ENCODE measurements at places on chromosomes 1 and 21.

- no peak for DNase-seq
These were observed 347.5 kb downstream of the SMYD3 start for GRCh38 chr1:246159279-246160227.

- no peak for DNase-seq
These were observed 47.1 kb downstream of the FCRL3 start for GRCh38 chr1:157653494-157653873.

DNA sequence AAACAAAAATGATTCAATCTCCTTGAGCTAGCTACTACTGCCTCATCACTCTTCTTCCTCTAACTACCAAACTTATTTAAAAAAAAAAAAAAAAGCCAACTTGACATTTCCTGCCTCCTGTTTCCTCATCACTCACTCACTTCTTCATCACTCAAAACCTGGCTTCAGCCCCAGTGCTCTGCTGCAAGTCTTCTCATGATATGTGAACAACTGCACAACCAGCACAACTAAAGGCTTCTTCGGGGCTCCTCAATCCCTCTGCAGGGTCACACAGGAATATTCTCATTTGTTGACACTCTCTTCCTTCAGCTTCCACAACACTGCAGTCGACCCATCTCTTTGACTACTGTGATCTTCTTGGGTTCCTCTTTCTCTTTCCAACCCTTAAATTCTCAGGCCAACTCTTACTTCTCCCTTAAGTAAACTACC, 7.6 kb downstream of the MTF1 start:
- DNase-seq, result no peak

DNA sequence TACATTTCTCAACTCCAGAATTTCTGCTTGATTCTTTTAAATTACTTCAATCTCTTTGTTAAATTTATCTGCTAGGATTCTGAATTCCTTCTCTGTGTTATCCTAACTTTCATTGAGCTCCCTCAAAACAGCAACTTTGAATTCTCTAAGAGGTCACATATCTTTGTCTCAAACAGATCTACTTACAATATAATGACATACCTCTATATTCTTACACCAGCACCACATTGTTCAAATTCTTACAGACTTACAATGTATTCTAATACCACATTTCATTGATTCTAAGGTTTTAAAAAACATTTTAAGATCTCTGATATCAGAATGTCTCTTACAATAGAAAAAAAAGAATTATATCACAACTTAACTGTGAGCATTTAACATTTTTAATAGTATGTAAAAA, 77.4 kb downstream of the DIRAS3 start:
- no peak for DNase-seq

- peak; percentile 29 for DNase-seq
These were observed 21.9 kb downstream of the TMCC2 start for GRCh38 chr1:205249651-205250050.

GRCh38 chr1:245770156-245770555, 615.4 kb downstream of the KIF26B start:
- DNase-seq, result no peak

DNA sequence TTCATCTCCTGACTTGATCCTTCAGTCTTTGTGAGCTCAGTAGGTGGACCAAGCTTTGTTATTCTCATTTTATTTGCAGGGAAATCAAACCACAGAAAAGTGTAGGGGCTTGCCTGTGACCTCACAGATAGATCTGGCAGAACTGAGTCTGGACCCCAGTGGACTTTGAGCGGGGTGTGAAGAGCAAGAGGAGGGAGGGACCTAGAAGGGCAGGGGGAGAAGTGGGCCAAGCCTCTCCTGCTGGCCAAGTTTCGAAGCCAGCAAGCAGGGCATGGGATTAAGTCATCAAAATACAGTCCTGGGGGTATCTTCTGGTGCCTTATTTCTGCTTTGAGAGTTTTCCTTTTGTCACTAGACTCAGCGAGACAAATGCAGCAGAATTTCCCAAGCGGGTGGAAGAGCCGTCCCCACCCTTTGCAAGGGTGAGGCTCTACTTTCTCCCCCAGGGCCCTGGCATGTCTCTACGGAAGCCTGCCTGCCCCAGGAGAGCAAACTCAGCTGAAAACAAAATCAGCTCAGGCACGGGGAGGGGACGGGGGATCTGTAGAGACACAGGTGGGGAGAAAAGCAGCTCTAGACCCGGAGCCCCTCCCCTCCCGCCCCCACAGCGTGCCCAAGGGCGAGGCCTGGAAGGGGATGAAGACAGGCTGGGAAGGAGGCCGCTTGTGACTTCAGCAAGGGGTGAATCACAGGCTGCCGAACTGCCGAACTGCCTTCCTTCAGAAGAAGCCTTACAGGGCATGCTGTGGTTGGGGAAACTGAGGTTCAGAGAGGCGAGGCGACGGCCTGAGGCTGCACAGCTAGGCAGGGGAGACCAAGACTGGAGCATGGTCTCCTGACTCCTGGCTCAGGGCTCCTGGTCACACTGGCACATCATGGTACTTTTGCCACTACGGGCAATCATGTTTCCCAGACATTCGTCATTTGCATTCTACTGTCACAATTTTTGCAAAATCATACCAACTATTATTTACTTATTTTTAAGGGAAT, 19.2 kb downstream of the PKP1 start:
- DNase-seq, result no peak

DNA sequence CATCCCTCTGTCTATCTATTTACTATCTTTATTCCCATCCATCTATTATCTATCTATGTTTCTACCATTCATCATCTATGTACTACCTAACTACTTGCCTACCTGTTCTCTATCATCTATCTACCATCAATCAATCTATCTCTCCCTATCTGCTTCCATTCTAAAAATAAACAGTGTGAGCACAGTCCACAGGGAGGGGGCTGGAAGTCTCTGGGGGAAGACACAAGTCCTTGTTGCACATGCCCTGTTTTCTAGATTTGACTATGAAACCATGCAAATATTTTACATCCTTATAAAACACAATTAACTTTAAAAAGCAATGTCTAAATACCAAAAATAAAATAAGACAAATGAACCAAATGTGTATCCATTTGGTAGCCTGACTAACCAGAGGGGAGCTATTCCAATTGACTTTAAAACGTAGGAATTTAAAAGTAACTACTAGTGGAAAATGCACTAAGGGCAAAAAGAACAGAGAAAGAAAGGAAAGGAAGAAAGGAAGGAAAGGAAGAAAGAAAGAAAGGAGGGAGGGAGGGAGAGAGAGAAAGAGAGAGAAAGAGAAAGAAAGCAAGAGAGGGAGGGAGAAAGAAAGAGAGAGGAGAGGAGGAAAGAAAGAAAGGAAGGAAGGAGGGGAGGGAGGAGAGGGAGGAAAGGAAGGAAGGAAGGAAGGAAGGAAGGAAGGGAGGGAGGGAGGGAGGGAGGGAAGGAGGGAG, 13.6 kb upstream of the RIPK4 start:
- no peak for DNase-seq

- no peak for DNase-seq
These were observed 127.9 kb downstream of the FAF1 start for GRCh38 chr1:50832167-50832566.

DNA sequence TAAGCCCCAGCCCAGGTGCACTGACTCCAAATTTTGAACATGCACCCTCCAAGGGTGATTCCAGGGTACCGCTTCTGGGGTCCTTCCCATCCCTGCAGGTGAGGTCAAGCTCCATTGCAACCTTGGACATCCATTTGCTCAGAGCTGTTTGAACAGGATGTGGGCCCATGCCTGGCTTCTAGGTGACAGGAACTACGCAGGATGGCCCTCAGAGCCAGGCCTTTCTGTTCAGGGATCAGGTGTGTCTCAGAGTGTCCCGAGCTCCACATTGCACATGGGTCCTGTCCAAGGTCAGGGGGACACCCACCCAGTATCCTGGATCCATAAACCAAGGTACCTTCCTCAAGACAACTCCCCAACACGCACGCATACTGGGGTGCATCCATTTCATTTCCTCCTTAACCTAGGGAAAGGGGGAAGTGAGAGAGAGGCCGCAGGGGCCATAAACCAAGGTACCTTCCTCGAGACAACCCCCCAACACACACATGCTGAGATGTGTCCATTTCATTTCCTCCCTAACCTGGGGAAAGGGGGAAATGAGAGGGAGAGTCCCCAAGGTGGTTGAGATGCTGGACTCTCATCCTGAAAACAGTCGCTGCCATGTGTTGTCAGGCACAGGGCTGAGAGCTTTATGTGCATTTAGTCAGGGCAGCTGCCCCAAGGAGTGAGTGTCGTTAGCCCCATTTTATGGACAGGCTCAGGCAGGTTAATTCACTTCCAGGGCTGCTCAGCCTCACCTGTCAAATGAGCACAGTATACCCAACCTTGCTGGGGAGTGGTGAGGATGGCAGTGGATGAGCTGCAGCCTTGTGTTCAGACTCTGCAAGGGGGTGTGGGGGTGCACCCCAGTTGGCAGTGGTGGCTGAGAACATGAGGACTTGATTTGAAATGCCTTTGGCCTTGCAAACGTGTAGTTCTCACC, 2.1 kb downstream of the SLC66A1 start:
- no peak for DNase-seq

DNA sequence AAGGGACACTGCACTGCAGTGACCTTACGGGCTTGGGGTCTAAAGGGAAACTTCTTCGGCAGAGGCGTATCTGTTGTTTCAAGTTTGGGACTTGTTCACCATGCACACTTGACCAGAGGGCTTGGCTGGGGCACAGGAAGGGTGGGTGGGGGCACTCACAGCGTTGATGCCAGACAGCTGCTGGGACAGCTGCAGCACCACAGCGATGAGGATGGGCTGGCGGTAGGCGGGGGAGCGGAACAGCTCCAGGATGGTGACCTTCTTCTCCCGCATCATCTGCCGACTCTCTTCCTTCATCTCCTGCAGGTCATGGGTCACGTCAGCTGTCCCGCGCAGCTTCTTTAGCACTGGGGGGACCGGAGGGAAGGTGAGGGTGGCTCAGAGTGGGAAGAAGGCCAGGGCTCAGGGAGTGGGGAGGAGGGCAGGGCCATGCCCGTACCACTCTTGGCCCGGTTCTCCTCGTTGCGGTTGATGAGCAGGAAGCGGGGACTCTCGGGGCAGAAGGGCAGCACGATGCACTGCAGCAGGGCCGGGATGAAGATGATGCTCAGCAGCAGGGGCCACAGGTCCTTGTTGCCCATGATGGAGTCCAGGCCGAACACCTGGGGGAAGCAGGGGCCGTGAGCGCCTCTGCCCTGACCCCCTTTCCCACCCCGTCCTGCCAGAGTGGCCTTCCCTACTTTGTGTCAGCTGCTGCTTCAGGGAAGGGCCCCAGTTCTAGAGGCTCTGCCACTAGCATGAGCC, 29.1 kb downstream of the SLC2A1 start:
- no peak for DNase-seq

- DNase-seq, result no peak
These were observed 333.4 kb upstream of the PKN2 start for GRCh38 chr1:88350648-88351047.

GRCh38 chr1:84634536-84635205, 55.6 kb downstream of the SSX2IP start:
- no peak for DNase-seq

GRCh38 chr1:3102641-3103040, 33.6 kb downstream of the PRDM16 start:
- DNase-seq, result no peak

- no peak for DNase-seq
These were observed 333.8 kb downstream of the HHAT start for GRCh38 chr1:210662291-210663050.

- no peak for DNase-seq
These were observed 150.6 kb downstream of the GABPA start for GRCh38 chr21:25885405-25885804.

DNA sequence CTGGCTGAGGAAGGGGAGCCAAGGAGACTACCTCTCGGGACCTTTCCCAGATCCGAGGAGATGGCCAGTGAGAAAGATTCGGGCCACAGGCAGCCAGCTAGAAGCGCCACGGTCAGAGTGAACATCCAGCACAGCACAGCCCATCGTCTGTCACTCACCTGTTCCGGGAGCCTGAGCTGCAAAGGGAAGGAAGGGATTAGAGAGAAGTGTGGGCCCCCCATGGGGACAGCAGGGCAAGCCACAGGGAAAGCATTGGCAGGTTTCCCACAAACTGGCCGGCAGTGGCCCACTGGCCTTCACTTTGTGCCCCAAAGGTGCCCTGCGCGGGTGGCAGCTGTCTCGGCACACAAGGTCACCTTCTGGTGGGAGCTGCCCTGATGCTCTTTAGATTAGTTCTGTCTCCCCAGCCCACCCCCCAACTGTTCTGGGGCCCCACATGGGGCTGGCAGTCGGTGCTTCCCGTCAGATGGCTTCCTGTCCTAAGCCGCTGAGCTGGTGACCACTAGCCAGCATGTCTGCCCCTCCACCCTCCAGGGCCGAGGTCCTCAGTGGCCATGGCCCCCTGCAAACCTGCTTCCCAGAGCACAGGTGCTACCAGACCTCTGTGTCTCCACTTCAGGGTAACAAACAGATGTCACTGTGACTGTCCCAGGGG, 56.7 kb downstream of the LACTBL1 start:
- no peak for DNase-seq

DNA sequence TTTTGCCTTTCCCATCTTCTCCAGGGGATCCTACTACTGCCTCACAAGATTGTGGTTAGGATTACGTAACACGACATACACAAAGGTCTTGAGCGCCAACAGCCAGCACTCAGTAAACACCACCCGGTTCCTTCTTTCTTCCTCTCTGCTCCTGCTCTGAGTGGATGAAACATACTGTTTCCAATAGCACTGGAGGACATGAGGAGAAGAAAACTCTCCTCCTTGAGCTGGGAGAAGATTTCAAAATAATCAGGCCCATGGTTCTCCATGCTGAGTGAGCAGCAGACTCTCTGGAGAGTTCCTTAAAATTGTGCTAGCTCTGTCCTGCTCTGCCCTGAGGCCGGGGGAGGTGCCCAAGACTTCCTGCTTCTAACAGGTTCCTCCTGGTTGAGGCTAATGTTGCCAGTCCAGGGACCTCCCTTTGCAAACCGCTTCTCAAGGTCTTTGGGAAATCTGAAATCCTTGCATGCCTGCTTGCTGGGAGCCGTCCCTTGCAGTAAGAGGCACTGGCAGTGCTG, 29.4 kb upstream of the MX1 start:
- no peak for DNase-seq

DNA sequence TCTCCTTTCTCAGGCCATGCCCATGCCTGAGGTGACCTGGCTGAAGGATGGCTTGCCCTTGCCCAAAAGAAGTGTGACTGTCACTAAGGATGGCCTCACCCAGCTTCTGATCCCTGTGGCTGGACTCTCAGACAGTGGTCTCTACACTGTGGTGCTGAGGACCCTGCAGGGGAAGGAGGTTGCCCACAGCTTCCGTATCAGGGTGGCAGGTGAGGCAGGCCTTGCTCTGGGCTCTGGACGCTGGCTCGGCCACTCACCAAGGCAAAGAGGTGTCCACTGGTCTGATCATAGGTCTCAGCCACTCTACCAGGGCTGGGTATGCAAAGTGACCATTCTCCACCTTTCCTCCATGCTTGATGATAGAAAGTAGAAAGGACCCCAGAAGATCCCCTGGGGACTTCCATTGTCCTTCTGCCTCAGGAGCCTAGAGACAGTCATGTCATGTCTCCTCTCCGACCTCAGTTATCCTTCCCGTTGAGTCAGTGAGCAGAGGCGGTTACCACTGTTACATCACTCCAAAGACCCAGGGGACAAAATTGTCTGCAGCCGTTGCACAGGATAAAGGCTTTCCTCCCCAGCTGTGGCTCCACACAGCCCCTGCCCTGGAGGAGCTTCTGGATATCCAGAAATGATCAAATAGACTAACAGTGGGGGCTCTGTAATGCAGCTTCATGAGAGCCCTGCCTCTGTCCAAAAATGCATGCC, 34.2 kb downstream of the IGFN1 start:
- DNase-seq, result no peak

GRCh38 chr1:18320051-18320450, 160.7 kb upstream of the KLHDC7A start:
- no peak for DNase-seq

GRCh38 chr1:98048244-98048643, 127.4 kb upstream of the DPYD start:
- DNase-seq, result peak; percentile 73

- no peak for DNase-seq
These were observed 356.0 kb downstream of the HHAT start for GRCh38 chr1:210684466-210685294.

Measured in hypothalamus (tissue), 51 donors.